ENCODE measurements at places on chromosomes 1 and 21. TPM values are rescaled to one million over a fixed set of nuclear protein-coding genes. Genes with fewer than 3 reads are reported as not detected.

- H3K36me3 ChIP-seq = no peaks in the 10 kb centered on the region
- H3K4me3 ChIP-seq = no peak overlapping the region
- no peaks in the 10 kb centered on the region for H3K27me3 ChIP-seq
- H3K27ac ChIP-seq = no peak overlapping the region
Observed at GRCh38 chr1:20699558-20699957, 18.2 kb downstream of the KIF17 start.

The FAM78B gene
- 0.14 TPM for total RNA-seq

DNA sequence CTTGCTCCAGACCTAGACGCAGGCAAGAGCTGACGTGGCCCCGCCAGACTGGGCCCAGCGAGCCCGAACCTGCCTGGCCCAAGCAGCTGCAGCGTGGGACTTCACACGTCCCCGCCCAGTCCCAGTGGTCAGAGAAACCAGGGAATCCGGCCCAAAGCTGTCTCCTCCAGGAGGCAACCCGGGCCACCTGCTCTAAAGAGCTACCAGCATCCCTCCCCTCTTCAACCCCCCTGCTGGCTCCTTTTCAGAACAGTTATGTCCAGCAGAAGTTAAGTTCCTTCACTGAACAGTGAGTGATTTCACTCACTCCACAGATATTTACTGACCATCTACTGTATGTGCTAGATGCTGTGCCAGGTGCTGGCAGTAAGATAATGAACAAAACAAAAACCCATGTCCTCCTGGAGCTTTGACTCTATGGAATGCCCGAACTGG is 2.1 kb upstream of the EFNA1 start:
- peak overlapping the region; percentile 5 for H3K4me3 ChIP-seq
- H3K27ac ChIP-seq = peak overlapping the region; percentile 100
- H3K27me3 ChIP-seq = no peaks in the 10 kb centered on the region
- no peaks in the 10 kb centered on the region for H3K36me3 ChIP-seq
- H3K4me1 ChIP-seq = peaks cover 6% of the 10 kb centered on the region

DNA sequence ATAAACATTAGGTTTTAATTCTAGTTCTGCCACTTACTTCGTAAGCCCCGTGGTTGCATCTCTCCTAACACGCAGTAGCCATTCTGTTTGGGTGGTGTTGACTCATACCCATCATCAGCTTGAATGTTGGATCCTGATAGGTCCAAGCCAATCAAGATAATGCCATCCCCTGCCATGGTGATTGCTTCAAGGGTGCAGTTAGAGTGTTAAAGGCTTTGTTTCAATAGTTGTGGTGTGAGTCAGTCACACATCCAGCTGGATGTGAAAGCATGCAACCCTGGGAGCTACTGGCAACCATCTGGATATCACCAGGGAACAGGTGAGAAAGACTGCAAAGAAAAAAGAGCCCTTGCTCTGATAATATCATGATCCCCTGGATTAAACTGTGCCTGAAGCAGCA is 69.1 kb downstream of the OMA1 start:
- no peak overlapping the region for H3K27ac ChIP-seq
- no peak for DNase-seq
- no peaks in the 10 kb centered on the region for H3K36me3 ChIP-seq

DNA sequence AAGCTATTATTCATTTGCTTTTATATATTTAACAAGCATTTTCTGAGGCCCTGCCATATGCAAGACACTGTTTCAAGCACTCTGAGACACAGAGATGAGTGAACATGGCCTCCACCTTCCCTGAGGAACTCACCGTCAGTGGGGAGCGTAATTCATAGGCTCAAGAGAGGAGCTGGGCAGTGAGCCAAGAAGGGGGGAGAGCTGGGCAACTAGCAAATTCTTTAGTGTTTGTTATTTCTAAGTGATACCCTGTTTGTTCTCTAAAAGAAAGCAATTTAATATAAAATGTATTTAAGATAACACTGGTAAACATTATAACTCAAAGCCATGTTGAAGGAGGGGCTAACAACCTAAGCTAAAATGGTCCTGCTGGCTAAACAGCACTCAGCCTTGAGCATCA is 119.2 kb upstream of the NGF start:
- H3K27ac ChIP-seq = no peak overlapping the region
- no peaks in the 10 kb centered on the region for H3K36me3 ChIP-seq
- H3K4me1 ChIP-seq = no peaks in the 10 kb centered on the region
- no peaks in the 10 kb centered on the region for H3K27me3 ChIP-seq

Data from liver (tissue), 10 donors.